ENCODE measurements at places on chromosomes 7 and 10. TPM values are rescaled to one million over a fixed set of nuclear protein-coding genes. Genes with fewer than 3 reads are reported as not detected.

PLA2G12B gene
- not detected for total RNA-seq

TRIM50 gene
- total RNA-seq, result not detected

GRCh38 chr7:105705427-105705826 lies 124.1 kb upstream of the EFCAB10 start:
- peaks cover 11% of the 10 kb centered on the region for H3K4me1 ChIP-seq
- no peak overlapping the region for H3K27ac ChIP-seq
- H3K4me3 ChIP-seq, result no peak overlapping the region

- no peaks in the 10 kb centered on the region for H3K36me3 ChIP-seq
- DNase-seq, result no peak
- H3K4me3 ChIP-seq, result no peak overlapping the region
- no peak overlapping the region for H3K27ac ChIP-seq
These were observed 252.2 kb downstream of the WDR37 start for GRCh38 chr10:1308173-1308961.

- H3K4me1 ChIP-seq, result peaks cover 15% of the 10 kb centered on the region
- H3K27me3 ChIP-seq, result no peaks in the 10 kb centered on the region
- no peaks in the 10 kb centered on the region for H3K36me3 ChIP-seq
- H3K27ac ChIP-seq, result no peak overlapping the region
- H3K4me3 ChIP-seq, result no peak overlapping the region
These were observed 63.4 kb downstream of the CSGALNACT2 start for GRCh38 chr10:43201545-43202131.

- H3K4me1 ChIP-seq, result no peaks in the 10 kb centered on the region
- DNase-seq, result no peak
- H3K4me3 ChIP-seq, result no peak overlapping the region
- no peaks in the 10 kb centered on the region for H3K36me3 ChIP-seq
- H3K27me3 ChIP-seq, result no peaks in the 10 kb centered on the region
These were observed 176.3 kb downstream of the FANK1 start for GRCh38 chr10:126072622-126073021.

DNA sequence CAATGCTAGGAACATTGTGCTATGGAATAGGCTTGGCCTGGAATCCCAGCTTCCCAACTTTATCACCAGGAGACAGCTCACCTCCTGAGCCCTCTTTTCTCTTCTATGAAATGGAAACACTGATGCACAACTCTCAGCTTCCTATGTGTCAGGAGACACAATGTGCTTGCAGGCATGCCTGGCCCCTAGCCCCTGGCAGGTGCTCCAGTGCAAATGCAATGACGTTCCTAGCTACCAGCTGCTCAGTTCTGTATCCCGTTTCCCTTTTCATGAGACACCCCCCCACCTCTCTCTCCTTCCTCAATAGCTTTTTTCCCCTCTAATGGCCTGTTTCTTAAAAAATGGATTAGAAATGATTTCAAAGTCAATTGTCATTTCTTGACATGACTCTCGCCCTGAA lies 30.7 kb downstream of the HABP2 start:
- no peak overlapping the region for H3K27ac ChIP-seq
- no peak overlapping the region for H3K4me3 ChIP-seq
- H3K4me1 ChIP-seq, result no peaks in the 10 kb centered on the region

Data from activated CD8-positive, alpha-beta T cell treated with anti-CD3 and anti-CD28 coated beads, Interleukin-2, amount 10 ng/mL, durations not matched to agents 7 days and 5 days (primary cell).